Cardiac septum (tissue), 1 donor: ENCODE measurements at places on chromosomes 4 and X.

GRCh38 chr4:80036949-80037685 is 35.9 kb downstream of the ANTXR2 start:
- DNase-seq = no peak

GRCh38 chrX:148422526-148422925 is 77.9 kb upstream of the AFF2 start:
- no peak for DNase-seq

- DNase-seq = no peak
Observed at GRCh38 chr4:109574443-109574850, 14.4 kb downstream of the MCUB start.

DNA sequence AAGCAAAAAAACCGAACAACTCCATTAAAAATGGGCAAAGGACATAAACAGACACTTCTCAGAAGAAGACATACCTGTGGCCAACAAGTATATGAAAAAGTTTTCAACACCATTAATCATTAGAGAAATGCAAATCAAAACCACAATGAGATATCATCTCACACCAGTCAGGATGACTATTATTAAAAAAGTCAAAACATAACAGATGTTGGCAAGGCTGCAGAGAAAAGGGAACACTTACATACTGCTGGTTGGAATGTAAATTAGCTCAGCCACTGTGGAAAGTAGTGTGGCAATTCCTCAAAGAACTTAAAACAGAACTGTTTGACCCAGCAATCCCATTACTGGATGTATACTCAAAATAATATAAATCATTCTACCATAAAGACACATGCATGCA is 436.3 kb downstream of the KLHL13 start:
- DNase-seq = no peak

DNA sequence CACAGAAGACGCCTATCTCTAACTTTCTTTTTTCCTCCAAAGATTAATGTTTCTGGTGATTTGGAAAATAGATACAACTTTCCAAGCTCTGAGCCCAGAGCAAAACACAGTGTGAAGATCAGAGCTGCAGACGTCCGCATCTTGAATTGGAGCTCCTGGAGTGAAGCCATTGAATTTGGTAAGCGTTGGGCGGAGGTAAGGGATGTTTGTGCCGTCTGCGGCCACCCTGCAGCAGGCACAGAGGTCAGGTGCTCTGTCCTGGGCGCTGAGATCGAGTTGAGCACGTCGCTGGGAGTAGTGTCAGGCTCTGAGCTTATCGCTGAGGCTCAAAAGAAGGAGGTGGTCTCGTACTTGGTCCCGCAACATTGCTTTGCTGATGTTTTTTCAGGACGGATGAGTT is 31.8 kb downstream of the CSF2RA start:
- no peak for DNase-seq

DNA sequence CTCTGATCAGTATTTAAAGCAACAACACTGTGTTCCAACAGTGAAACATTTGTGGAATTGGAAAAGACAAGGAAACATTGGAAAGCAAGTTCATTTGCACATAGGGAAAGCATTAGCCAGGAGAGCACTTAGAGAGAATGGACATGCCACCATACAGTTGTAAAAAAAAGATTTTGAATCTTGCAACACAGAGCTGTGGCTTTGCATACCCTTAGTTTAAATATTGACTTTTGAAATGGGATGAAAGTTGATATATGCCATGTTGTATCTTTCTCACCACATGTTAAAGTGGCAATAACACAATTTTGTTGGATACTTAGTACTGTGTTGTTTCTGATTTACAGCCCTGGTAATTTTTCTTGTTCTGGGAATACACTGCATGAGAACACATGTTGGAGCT is 208.1 kb downstream of the BMPR1B start:
- no peak for DNase-seq

DNA sequence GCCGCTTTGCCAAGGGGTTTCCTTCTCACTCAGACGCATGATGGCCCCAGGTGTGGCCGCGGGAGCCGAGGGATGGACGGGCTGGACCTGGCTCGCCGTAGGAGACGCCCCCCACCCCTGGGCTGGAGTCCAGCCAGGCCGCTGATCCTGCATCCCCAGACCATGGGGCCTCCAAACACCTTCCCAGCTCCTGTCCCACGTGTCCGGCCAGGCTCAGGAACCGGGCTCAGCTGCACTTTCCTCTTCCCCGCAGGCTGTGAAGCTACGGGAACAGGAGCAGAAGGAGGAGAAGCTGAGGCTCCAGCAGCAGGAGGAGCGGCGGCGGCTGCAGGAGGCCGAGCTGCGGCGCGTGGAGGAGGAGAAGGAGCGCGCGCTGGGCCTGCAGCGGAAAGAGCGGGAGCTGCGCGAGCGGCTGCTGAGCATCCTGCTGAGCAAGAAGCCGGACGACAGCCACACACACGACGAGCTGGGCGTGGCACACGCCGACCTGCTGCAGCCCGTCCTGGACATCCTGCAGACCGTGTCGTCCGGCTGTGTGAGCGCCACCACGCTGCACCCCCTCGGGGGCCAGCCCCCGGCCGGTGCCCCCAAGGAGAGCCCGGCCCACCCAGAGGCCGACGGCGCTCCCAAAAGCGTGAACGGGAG is 9.1 kb downstream of the AKAP17A start:
- DNase-seq = no peak

DNA sequence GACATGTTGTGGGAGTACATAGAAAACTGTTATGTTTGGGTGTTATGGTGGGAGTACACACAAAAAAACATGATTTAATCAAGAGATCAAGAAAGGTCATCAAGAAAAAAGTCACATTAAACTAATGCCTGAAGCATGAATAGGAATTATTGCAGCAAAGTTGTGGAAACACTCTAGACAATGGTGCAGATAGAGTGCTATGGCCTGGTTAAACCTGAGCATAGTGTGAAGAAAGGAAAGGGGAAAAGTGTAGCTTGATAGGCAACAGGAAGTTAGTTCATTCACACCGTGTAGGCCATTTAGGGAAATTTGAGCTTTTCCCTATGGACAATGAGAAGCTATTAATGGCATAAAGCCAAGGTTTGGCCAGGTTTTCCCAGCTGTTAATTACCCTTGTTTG is 162.1 kb upstream of the EMCN start:
- DNase-seq = no peak

DNA sequence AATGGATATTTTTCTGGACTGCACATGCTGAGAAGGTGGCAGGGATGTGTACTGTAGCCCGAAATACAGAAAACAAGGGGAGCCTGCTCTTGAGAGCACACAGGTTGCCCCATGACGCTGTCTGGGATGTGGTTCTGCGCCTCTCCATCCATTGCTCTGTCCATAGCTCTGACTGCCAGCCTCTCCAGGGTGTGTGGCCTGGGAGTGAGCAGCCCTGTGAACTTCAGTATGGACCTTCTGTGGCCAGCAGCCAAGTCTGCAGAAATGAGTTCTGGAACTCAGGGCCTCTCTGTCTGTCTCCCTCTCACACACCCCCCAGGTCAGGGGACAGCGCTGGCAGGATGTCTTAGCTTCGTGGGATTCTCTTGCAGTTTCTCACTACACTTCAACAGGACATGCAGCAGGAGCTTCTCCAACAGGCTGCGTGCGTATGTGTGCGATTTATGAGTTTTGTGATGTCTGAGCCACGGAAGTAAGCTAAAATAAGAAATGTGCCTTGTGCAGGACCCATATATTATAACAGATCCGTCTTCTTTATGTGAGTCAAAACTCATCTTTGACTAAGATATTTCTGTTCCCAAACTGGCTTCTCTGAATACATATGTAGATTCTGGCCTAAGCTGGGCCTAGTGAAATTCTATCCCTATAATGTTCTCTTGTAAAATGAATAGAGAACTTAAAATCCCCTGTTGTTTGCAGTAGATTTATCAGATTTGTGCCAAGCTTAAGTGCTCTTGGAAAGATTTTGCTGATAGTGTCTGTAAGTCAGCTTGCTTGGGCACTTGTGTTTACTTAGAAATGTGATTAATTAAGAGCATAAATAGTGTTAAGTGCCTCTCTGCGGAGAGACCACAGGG is 40.0 kb downstream of the PROM1 start:
- DNase-seq = no peak

DNA sequence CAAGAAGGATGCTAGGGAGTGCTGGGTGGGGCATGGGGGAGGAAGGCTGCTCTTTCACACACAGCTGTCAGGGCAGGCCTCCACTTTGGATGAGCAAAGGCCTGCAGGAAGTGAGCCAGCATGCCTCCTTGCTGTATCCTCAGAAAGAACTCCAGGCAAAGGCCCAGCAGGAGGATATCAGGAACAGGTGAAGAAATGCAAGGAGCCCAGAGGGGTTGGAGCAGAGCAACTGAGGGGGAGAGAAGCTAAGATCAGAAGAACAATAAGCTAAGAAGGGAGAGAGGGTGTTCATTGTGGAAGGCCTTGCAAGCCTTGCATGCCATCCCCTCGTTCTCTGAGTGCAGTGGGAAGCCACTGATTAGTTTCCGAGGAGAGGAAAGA is 115.1 kb downstream of the CAMK2D start:
- DNase-seq = no peak

- DNase-seq = no peak
Observed at GRCh38 chrX:154349979-154350378, 24.5 kb downstream of the FLNA start.
